ENCODE measurements at places on chromosomes 7 and 10.

- DNase-seq = no peak
Observed at GRCh38 chr7:113742377-113742776, 176.4 kb downstream of the PPP1R3A start.

GRCh38 chr10:76218035-76218434 lies 786.6 kb downstream of the LRMDA start:
- DNase-seq = no peak

- no peak for DNase-seq
Observed at GRCh38 chr7:157016024-157016351, 5.5 kb upstream of the MNX1 start.

DNA sequence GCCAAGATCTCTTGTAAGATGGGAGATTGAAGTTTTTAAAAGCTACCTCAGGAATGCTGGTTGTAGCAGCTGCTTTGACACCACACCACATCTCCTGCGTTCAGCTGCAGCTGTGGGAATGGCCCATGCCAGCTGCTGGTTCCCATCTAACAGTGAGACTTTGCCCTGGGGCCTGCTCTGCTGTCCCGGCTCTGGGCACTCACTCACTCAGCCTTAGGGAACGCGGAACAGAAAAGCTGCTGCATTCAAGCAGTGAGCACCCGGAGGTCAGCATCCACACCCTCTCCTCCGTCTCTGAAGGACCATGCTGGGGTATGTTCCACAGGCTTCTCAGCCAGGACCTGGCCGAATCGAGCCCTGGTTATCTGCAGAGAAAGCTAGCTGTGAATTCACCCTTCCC lies 197.1 kb upstream of the CXCL12 start:
- no peak for DNase-seq

- peak; percentile 4 for DNase-seq
Observed at GRCh38 chr10:12405342-12406320, 56.3 kb downstream of the CAMK1D start.

DNA sequence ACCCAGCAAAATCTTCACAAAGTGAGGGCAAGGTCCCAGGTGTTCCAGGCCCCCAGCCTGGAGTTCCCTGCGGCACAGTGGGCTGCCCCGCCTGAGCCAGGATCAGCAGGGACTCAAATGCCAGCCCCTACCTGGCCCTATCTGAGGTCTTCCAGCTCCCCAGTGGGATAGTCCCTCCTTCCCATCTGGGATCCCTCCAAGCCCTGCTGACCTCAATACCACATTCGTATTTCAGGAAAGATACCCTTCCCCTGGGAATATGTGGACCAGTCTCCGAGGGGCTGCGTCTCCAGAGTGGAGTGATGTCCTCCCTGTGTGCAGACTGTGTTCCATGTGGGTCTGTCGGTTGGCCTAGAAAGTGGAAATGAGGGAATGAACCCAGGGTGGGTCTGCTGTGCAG lies 40.9 kb downstream of the ELFN1 start:
- DNase-seq = peak; percentile 20

GRCh38 chr7:135936497-135937217 lies 40.5 kb downstream of the MTPN start:
- no peak for DNase-seq

DNA sequence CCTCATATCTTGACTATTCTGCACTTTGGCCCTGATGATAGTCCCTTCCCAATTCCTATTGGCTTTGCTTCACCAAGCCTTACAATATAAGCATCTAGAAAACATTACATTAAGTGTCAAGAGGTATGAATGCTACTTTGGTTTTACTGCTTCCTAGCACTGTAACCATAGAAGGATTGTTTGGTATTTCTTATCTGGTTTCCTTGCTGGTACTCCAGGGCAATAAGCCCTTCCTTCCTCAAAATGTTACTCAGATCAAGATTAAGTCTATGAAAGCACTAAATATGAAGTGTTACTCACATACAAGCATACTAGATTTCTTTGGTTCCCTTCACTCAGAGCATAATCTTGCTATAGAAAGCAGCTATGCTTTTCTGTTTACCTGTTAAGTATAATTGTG lies 492.5 kb downstream of the ETV1 start:
- no peak for DNase-seq

DNA sequence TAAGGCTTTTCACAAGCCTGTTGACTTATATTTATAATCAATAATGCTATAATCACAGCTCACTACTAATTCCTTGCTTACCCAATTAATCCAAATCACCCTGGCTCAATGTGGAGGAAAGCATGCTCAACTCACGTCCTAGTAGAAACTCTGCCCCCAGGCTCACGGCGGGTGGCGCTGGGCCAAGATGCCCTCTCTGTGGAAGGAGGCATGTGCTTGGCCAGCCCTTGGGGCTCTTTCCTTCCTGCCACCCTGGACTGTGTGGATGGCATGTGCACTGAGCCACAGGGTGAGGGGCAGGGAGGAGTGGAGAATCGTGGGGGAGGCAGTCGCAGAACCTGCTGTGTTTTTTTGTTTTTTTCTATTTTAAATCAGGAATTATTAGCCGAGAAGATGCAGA lies 96.2 kb downstream of the SH2D4B start:
- no peak for DNase-seq
